NCI-H748 treated with DMSO at 0.1 percent for 48 hours (cell line): ENCODE measurements at places on chromosomes 5 and 9.

GRCh38 chr5:146076455-146076854 is 28.9 kb downstream of the PLAC8L1 start:
- no peak for DNase-seq

DNA sequence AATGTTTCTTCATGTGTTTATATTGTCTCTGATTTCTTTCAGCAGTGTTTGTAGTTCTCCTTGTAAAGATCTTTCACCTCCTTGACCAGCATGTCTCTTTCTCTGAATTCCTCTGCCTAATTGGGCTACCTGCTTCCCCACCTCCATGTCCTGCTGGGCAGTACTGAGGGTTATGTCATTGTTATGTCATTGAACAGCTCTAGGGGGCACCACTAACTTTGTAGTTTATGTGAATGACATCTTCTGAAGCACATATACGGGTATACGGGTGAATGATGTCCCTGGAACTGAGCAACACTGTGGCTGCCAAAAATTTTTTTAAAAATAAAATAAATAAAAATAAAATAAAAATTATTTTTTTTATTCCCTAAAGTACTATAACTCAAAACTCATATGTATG is 16.9 kb upstream of the SNCAIP start:
- DNase-seq, result peak; percentile 44

DNA sequence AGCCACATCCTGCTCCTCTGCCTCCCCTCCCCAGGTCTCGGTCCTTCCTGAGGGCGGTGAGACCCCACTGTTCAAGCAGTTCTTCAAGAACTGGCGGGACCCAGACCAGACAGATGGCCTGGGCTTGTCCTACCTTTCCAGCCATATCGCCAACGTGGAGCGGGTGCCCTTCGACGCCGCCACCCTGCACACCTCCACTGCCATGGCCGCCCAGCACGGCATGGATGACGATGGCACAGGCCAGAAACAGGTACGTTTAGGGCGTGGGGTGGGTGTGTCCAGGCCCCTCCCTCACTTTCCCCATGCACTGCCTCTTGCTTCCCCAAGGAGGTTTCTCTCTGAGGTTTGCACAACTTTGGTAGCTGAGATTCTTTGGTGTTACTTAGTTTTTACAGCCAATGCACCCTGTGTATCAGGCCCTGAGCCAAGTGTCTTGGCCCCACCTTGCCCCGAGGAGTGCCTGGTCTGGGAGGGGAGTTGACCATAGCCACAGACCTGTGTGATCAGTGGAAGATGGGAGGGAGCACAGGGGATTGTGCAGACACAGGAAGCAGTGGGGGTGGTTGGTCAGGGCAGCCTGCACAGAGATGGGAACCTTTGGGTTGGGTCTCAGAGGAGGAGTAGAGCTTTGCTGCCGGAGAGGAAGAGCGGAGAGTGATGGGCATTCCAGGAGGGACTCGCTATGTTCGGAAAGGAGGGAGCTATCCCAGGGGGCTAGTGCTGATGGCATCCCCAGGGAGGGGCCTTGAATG is 50.8 kb downstream of the GSN start:
- DNase-seq, result no peak

GRCh38 chr9:82781921-82782392 is 281.0 kb downstream of the RASEF start:
- peak; percentile 86 for DNase-seq

GRCh38 chr5:88702332-88702731 is 180.7 kb downstream of the MEF2C start:
- DNase-seq, result no peak

DNA sequence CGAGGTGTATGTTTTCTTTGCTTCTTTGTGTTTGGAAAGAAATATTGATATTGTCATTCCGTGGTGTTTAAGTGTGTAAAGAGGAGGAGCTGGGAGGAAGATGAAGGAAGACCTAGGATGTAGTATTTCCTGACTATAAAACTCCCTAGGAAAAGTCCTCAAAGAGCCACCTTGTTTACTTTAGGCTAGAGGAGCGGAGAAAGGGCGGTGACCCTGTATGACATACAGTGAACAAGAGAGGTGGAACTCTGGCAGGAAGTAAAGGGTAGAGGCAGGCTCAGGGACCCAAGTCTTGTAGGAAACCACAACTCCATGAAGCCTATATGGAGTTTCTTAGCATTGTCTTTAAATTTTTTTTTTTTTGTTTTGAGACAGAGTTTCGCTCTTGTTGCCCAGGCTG is 303.9 kb downstream of the DOCK8 start:
- no peak for DNase-seq

- no peak for DNase-seq
Measured at GRCh38 chr5:142324136-142324870, 518 bp downstream of the SPRY4 start.

DNA sequence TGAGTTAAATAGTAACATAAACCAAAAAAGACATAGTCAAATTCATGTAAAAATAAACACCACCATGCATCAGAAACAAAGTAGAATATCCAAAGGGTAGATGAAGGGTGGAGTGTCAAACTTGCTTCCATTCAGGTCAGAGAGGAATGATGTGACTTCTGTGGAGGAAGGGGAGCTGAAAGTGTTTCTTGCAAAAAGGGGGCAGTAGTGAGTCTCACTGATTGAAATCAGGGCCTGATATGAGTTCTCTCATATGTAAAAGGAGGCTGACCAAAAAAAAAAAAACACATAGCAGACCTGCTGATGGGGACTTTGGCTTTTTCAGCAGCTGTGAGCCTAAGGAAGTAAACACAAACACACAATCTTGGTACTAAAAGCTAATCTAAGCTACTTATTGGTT is 38.8 kb upstream of the RGMB start:
- DNase-seq, result no peak

GRCh38 chr5:6508931-6509330 is 60.3 kb downstream of the UBE2QL1 start:
- no peak for DNase-seq

DNA sequence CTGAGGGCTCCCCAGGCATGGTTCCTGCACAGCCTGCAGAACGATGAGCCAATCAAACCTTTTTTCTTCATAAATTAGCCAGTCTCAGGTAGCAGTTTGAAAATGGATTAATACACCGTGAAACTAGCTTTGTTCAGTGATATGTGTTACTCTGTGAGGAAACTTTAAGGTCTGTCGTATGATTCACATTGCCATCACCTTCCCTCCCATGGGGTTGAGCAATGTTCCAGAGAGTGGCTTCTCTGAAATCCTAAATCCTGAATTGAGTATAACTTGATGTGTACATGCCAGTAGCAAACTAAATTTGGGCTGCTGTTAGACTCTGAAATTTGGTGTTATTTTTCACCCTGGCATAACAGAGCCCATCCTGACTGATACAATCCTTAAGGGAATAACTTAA is 866.4 kb upstream of the C9orf72 start:
- DNase-seq, result no peak

DNA sequence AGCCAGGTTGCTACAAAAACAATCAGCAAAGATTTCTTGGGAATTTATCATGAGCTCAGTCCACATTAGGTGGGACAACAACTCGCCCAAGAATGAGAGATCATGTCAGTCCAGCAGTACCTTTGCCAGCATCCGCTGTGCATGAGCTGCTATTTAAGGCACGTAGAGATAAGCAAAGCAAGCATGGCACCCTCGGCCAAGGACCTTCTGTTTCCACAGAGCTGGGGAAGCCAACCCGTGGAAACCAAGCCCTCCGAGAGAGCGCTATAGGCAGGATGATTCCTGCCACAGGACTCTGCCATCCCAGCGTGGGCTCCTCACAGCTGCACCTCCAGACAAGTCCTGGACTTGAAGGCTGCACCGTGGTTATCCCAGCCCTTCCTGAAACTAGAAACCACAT is 189.5 kb upstream of the PPP1R26 start:
- no peak for DNase-seq

DNA sequence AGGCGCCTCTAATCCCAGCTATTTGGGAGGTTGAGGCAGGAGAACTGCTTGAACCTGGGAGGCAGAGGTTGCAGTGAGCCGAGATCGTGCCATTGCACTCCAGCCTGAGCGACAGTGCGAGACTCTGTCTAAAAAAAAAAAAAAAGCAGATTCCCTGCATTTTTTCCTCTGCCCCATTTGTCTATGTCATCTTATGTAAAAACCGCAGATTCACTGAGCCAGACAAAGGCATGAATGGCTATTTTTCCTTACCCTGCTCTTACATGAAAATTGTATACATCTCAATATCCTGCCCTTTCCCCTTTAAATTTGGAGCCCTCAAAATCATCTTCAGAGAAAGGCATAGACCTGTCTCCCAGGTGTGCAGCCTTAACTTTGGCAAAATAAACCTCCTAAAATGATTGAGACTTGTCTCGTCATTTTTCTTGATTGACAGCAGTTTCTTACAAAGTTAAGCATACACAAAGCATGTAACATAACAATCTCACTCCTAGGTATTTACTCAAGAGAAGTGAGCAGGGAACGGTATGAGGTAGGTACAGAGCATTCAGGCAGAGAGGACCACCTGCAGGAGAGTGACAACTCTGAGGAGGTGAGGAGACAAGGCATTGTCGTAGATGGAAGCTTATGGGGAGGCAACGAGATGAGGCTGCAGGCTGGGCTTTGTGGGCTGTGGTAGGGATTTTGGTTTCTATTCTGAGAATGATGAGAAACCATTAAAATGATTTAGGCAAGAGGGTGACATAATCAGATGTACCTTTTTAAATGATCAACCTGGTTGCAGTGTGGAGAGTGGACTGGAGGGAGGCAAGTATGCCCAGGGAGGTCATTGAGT is 65.7 kb upstream of the IL6ST start:
- DNase-seq, result no peak

DNA sequence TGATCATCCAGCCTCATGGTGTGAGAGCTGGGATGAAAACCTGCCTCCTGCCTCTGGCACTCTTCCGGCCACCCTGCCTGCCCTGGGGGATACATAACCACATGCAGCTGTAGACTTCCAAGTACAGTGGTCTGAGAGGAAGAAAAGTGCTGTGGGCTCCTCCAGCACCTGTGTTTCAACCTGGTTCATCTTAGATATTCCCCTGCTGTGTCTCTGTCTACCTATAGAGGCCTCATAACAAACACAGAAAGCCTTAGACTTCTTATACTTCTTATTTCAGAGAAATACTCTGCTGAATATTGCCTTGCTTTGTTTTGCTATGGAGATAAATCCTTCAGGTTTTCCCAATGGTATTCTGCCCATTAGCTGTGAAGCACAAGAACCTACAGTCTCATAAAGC is 19.6 kb upstream of the TNFAIP8 start:
- DNase-seq, result no peak

DNA sequence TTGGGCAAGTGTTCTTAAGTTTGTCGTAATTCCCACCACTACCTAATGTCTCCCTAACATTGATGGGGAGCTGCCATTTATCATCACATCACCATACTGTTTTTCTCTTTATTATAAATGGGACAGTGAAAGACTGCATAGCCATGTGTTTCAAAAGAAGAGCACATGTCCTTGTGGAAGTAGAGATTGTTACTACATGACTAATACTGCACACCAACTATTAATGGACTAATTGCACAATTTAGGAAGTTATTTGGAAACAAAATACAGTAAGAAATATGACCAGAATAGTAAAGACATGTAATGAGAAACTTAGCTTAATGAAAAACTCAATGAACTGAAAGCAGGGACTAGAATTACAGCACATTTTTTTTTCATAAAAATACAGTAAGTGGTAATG is 12.0 kb upstream of the ELOVL7 start:
- no peak for DNase-seq

DNA sequence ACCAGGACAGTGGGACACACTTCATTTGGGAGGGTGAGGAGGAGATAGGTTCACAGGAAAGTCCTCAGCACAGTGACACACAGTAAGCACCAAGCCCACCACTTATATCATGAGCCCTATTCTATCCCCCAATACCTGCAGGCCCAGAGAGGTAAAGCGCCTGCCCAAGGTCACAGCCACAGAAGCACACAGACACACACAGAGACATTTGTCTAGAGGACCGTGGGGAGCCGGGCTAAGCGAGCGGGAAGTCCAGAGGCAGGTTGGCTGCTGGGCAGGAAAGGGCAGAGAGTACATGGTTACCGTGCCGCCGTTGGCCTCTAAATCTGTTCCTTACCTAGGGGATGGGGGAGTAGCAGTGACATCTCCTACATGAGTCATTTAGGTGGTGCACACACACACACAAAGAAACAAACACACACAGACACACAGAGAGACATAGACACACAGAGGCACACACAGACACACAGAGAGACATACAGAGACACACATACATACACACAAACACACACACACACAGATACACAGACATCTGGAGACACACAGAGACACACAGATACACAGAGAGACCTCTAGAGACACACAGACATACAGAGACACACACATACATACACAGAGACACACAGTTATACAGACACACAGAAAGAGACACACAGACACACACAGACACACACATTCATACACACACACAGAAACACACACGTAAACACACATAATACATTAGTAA is 15.9 kb upstream of the DUSP1 start:
- no peak for DNase-seq

GRCh38 chr9:3740690-3741419 is 215.1 kb upstream of the RFX3 start:
- DNase-seq, result no peak

DNA sequence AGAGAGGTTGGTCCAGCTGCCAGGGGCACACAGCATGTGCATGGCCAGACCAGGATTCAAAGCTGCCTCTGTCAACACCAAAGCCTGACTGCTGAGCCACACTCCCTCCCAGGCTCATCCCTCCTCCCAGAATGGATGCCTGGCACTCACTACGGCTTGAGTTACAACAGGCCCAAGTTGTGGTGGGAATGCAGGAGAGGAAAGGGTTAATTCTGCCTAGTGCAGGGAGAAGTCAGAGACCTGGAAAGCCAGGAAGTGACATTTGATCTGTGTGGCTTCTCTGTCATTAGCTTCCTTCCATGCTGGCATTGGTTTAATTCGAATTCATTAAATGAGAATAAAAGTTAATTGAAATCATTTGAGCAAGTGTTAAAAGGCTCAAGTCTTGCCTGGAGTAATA is 150.0 kb downstream of the NSG2 start:
- DNase-seq, result no peak

DNA sequence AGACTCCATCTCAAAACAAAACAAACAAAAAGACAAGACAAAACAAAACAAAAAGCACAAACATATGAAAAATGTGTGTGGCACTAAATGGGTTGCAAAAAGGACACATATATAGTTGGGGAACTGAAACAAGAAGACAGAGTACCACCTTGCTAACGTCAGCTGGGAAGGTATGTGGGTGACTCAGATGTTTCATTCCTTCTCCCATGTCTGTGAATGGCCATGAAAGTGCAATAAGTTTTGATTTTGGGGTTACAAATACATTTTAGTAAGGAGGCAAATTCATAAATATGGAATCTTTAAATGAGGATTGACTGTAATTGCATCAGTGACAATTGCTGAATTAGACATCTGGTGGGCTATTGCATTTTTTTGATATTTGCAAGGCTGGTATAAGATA is 81.6 kb upstream of the KLF4 start:
- no peak for DNase-seq

- no peak for DNase-seq
Measured at GRCh38 chr5:109743041-109743531, 53.4 kb downstream of the MAN2A1 start.

DNA sequence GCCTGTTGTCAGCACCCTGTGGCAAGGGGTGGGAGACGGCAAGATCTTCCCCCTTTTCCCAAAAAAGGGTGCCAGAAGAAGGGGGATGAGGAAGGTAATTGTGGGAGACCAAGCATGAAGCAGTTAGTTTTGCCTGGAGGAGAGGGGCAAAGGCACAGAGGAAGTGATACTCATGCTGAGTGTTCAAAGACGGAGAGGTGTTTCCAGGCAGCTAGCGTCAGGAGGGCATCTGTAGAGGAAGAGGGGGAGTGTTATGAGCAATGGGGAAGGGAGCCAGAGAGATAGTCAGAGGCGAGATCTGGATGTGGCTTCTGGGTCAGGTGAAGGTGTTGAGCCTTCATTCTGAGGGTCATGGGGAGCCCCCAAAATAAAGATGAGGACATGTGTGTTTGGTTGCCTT is 26.9 kb upstream of the ADAM19 start:
- no peak for DNase-seq
